Frontal cortex (tissue), 4 donors: ENCODE measurements at places on chromosomes 3 and 15. TPM values are rescaled to one million over a fixed set of nuclear protein-coding genes. Genes with fewer than 3 reads are reported as not detected.

Gene ZKSCAN7
- total RNA-seq, result 30.2 TPM

Gene EPHA6
- 64.8 TPM for total RNA-seq

GRCh38 chr3:177681852-177682251, 484.6 kb upstream of the TBL1XR1 start:
- no peak for DNase-seq

DNA sequence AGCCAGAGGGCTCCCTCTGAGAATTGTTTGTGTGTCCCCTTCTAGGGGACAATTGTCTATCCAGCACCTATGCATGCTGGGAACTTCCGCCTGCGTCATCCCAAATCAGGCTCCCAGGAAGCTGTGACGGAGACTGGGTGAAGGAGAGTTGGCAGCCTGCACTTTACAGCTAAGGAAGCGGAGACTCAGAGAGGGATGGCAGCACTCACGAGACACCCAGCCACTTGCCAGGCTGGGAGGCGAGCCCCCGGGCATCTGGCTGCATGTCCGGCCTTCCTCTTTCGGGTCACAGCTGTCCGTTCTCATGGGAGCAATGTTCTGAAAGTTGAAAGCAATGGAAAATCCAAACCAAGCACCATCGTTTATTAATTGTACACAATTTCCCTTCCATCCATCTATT, 45.5 kb upstream of the SLC6A11 start:
- no peak for DNase-seq

DNA sequence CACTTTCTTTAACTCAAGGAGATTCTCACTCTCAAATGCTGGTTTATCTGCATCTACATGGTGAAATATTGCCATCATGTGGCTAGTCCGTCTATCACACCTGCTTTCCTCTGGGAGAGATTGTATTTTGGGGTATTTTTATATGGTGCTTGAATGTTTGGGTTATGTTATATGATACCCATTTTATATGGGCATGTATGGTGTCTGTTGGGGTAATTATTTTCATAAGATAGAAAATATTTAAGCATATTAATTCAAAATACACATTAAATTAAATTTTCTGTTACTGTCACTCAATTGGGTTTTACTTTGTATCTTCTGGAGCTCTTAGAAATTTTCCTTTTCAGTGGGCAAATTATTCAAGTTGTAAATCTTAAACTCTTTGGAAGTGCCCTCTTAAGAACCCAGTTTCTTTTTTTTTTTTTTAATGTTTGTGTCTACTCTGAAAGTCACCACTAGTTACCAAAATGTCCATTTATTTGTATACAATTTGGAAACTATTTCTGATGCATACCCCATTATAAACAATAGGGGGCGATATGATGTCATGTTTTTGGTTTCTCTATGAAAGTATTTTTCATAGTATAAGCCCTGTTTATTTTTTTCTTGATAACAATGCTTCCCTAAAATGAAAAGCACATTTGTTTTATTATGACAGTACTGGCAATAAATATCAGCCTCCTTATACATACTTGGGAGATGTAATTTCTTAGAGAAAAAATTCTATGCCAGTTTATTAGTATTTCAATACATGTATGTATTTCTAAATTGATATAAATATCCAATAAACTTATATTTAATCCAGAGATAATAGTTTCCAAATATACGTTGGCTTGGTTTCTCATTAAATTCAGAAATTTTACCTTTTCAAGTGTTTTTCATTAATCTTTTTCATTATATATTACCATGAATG, 36.1 kb upstream of the PLSCR5 start:
- peak; percentile 8 for DNase-seq

- peak; percentile 70 for DNase-seq
These were observed 2.7 kb downstream of the TYRO3 start for GRCh38 chr15:41561777-41562145.

DNA sequence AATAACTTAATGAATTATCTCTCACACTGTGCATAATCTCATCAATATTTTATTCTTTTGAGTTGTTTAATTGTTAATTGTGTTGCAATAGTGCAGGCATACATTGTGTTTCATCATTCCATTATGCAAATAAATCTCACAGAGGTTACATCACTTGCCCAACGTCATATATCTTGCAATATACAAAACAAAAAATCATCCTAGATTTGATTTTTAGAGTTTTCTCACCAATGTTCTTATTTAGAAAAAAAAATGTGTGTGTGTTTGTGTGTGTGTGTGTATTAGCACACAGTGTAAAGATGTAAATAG, 662.5 kb upstream of the GBE1 start:
- no peak for DNase-seq

GRCh38 chr3:168850109-168850508, 754.4 kb upstream of the GOLIM4 start:
- no peak for DNase-seq

GRCh38 chr15:61518191-61518950, 289.3 kb upstream of the RORA start:
- no peak for DNase-seq

- DNase-seq, result no peak
These were observed 191.1 kb upstream of the RASGRP1 start for GRCh38 chr15:38755718-38756117.

GRCh38 chr15:40755812-40756208, 756 bp upstream of the RMDN3 start:
- DNase-seq, result no peak

GRCh38 chr15:79960502-79961212, 10.3 kb downstream of the BCL2A1 start:
- DNase-seq, result no peak
